Fibroblast of upper back skin (primary cell): ENCODE measurements at places on chromosomes 2 and 18.
A peak's percentile ranks its signal among the peaks of the same experiment; 100 is the strongest.

DNA sequence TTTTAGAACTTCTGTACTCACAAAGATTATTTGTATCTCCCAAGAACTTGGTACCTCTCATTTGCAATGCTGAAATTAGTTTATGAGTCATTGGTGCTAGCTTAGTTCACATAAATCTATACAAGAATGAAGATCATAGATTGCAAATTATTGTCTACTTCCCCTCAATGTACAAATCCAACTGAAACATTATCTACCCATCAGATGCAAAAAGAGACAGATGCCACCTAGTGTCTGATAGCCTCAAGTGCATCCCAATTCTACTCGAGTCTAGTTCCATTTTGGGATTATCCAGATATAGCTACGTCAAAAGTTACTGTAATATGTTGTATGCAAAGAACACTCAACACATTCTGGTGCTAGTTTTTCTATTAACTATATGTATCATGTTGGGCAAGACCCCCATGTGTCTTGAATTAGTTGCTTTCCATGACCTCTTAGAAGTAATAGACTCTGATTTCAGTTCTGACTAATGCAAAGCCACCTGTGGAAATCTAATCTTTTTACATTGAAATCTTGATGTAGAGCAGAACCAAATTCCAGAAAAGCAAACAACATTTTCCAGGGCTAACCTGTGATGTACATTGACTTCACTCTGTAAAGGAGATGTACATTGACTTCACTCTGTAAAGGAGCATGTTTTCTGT is 210.0 kb downstream of the RBM43 start:
- peak; percentile 61 for DNase-seq

GRCh38 chr2:74328573-74328972 is 14.6 kb downstream of the SLC4A5 start:
- no peak for DNase-seq

DNA sequence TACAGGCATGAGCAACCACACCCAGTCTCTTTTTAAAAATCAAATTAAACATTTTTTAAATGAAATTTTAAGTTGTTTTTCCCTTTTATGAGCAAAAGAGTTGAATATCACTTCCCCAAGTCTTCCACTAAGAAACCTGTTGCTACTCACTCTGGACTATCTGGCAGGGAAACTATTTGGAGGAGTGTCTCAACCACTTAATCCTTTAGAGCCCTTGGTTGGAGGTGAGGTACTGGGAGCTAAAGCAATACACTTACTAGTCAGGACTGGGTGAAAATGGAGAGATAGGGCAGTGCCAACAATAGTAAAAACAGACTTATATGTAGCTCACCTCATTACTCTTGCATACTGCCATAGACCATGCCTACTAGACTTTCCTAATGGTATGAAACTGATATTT is 135.5 kb downstream of the RND3 start:
- DNase-seq = no peak

- DNase-seq = no peak
Measured at GRCh38 chr2:67544286-67544685, 147.2 kb downstream of the ETAA1 start.

DNA sequence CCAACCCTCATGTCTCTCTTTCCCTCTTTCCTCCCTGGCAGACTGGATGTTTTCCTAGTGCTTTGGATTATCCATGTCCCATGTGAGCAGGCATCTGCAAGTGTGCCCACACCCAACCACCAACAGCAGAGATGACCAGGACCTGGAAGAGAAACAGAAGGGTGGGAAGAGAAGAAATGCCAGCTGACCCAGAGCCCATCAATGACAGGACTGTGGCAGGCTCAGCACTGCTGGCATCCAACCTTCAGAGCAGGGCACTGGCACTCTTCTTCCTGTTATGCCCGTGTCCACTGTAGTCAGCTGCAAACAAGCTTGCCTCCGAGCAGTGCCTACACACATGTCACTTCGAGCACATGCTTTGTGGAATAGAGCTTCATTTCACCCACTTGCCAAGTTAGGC is 121.1 kb downstream of the TANC1 start:
- DNase-seq = no peak

DNA sequence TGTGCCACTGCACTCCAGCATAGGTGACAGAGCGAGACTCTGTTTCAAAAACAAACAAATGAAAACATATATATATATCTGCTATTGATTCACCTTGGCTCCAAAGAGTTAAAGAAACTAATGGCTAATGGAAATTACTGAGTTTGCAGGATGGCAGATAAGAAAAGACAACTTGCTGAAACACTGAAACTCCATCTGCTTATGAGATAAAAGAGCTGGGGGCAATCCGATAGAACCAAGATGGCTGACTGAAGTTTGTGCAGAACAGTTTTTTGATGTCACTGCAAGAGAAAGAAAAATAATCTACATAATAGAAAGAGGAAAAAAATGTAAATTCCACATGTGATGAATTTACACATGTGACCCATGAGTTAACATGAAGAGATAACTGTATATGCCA is 88.2 kb downstream of the LRATD1 start:
- no peak for DNase-seq

DNA sequence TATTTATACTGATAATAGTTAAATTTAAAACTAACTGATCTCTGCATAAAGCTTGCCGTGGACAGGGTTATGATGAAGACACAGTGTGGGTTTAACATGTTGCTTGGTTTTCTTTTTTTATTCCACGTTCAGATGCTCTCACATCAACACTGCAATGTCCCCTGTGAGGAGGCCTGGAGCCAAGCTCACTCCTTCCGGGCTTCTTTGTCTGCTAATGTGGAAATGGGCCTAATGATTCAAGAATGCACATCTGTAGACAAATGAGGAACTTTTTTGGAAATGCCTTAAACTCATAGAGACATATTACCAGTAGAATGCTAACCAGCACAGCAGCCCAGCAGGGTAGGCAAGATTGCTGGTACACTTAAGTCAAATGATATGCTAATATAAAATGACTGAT is 208.0 kb downstream of the GALR1 start:
- no peak for DNase-seq

DNA sequence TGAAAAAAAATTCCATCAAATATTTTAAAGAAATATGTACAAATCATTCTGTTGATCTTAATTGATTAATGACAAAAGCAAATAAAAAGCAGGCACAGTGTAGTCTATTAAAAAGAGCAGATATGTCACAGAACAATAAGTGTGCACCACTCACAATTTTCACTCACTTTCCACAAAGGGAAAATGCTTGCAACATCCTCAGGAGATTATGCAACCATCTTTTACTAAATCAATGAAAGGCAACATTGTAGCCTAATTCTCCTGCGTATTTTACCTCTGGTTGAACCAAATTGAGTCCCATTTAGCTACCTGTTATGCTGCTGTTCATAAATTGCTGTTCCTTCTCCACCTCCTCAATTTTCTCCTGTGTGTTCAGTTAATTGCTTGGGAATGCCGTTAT is 1346.8 kb upstream of the PIK3C3 start:
- no peak for DNase-seq

GRCh38 chr2:190404487-190404886 is 3.7 kb upstream of the MFSD6 start:
- peak; percentile 29 for DNase-seq

DNA sequence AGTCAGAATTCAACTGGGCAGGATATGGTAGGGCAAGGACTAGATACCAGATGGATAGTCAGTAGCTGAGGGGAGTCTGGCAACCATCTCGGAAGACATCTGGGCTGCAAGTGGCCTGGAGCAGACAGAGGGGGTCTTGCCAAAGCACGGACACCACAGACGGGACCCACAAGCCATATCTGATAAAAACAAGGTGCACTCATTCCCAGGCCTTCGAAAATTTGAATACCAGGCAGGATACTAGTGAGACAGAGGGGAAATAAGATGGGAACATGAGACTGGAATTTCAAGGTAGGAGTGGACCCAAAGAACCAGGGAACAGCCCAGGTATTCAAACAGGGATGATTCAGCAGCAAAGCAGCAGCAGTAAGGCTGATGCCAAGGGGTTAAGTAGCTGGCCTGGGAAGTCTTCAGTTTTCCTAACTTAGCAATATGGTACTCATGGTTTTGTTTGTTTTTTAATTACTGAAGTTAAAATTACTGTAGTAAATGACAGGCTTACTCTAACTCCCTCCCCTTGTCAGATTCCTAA is 144.9 kb upstream of the NCKAP5 start:
- DNase-seq = no peak

DNA sequence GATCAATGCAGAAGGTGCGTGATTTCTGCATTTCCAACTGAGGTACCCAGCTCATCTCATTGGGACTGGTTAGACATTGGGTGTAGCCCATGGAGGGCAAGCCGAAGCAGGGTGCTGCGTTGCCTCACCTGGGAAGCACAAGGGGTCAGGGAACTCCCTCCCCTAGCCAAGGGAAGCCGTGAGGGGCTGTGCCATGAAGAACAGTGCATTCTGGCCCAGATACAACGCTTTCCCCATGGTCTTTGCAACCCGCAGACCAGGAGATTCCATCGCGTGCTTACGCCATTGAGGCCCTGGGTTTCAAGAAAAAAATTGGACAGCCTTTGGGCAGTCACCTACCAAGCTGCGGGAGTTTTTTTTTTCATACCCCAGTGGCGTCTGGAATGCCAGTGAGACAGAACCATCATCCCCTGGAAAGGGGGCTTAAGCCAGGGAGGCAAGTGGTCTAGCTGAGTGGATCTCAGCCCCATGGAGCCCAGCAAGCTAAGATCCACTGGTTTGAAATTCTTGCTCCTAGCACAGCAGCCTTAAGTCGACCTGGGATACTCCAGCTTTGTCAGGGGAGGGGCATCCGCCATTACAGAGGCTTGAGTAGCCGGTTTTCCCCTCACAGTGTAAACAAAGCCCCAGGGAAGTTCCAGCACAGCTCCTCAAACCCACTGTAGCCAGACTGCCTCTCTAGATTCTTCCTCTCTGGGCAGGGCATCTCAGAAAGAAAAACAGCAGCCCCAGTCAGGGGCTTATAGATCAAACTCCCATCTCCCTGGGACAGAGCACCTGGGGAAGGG is 21.7 kb downstream of the TFPI start:
- DNase-seq = no peak

GRCh38 chr2:108223573-108223972 is 16.2 kb upstream of the SULT1C3 start:
- DNase-seq = no peak

DNA sequence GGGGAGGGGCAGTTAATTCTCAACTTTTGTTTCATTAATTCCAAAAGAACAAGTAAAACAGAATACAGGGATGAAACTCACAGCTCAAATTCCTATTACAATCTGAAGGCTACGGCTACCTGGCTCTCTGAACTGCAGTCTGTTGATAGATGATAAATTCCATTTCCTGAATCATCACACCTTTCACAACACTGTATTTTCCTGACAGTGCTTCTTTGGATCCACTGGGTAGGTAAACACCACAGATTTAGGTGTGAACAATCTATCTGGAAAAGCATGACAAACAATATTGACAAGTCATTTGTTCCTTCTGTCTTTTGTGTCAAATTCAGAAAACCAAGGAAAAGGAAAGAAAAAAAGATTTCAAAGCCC is 843.2 kb downstream of the LRRTM4 start:
- no peak for DNase-seq

DNA sequence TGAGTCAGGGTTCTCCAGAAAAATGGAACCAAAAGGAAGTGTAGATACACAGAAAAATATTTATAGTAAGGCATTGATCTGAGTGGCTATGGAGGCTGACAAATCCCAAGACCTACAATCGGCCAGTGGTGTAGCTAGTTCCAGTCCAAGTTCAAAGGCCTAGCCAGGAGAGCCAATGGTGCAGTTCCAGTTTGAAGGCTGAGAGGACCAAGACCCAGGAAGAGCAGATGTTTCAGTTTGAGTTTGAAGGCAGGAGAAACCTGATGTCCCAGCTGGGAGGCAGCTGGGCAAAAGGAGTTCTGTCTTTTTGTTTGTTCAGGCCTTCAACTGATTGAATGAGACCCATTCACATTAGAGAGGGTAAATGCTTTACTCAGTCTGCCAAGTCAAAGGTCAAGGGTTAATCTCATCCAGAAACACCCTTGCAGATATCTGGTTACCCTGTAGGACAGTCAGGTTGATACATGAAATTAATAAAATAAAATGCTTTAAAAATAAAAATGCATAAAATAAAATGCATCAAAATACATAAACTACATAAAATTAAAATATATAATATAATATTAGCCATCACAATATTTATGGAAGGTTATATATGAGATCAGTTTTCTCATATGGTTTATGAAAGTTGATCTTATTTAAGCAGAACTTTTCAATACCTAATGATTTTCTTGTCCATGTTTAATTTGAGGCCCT is 38.7 kb downstream of the KCNE4 start:
- no peak for DNase-seq

DNA sequence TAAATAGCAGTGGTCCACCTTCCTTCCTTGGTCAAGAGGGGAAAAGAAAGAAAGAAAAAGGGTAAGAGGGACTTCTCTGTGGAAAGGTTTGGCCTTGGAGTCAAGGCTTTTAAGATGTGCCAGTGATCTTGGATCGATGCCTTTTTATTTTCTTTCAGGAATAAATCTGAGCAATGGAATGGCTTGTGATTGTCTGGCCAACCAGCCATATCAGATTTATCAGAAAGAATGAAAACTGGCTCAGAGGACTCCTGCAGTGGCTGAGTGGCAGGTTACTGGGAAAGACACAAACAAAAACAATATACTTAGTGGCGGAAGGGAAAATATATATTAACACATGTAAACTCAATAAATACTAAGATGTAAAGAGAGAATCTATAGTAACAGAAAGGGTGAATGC is 4.3 kb downstream of the ERBB4 start:
- DNase-seq = no peak

DNA sequence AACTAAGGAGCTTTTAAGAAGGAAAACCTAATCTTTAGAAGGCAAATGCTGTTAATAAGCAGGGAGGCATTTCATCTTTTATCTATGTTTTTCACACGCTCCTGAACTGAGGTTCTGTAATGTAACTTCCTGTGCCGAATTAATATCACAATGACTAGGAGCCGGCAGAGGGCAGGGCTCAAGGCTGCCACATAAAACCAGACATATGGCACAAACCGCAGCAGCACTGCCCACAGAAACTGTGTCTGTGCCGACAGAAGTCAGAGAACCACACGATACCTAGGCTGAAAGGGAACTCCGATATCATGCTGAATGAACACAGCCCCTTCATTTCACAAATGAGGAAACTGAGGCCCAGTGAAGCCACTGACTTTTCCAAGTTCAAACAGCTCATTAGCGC is 112.1 kb downstream of the EIPR1 start:
- no peak for DNase-seq
